Hematopoietic multipotent progenitor cell treated with erythropoietin and hydrocortisone succinate and interleukin-3 and kit ligand, for 6 days (in vitro differentiated cells): ENCODE measurements at places on chromosomes 13 and 19.

DNA sequence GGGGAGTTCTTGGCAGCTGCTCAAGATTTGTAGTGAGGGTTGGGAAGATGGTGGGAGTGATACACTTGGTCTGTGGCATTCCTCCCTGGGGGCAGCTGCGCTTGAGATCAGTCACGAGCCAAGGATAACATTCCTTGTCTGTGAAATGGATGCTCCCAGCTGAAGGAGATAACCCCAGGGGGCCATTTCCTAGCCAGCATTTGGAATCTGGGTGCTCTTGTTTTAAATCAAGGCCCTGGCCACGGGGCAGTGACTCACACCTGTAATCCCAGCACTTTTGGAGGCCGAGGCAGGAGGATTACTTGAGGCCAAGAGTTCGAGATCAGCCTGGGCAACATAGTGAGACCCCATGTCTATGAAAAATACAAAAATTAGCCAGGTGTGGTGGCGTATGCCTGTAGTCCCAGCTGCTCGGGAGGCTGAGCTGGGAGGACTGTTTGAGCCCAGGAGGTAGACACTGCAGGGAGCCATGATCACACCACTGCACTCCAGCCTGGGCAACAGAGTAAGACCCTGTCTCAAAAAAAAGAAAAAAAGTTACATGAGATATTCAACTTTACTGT, 4.6 kb downstream of the PKN1 start:
- no peak for DNase-seq

- peak; percentile 33 for DNase-seq
Observed at GRCh38 chr13:114063545-114064449, 68.6 kb downstream of the RASA3 start.

- no peak for DNase-seq
Observed at GRCh38 chr19:7458675-7459074, 30.2 kb downstream of the PEX11G start.

GRCh38 chr19:4624733-4625362, 14.5 kb upstream of the TNFAIP8L1 start:
- peak; percentile 76 for DNase-seq

- no peak for DNase-seq
Observed at GRCh38 chr19:6078068-6078467, 32.2 kb downstream of the RFX2 start.

- DNase-seq = peak; percentile 68
Observed at GRCh38 chr19:35436477-35437405, 11.3 kb upstream of the FFAR2 start.

GRCh38 chr13:49046519-49046918, 70.8 kb downstream of the FNDC3A start:
- DNase-seq = no peak

- DNase-seq = peak; percentile 91
Observed at GRCh38 chr13:21435687-21436151, 23.4 kb downstream of the ZDHHC20 start.

- DNase-seq = no peak
Observed at GRCh38 chr19:16023146-16023915, 53.0 kb upstream of the TPM4 start.

- peak; percentile 82 for DNase-seq
Observed at GRCh38 chr19:43534816-43535761, 2.1 kb downstream of the ZNF575 start.

- no peak for DNase-seq
Observed at GRCh38 chr13:20190481-20191310, 2.0 kb downstream of the GJB2 start.

- DNase-seq = no peak
Observed at GRCh38 chr13:113091891-113092775, 13.5 kb upstream of the F7 start.

DNA sequence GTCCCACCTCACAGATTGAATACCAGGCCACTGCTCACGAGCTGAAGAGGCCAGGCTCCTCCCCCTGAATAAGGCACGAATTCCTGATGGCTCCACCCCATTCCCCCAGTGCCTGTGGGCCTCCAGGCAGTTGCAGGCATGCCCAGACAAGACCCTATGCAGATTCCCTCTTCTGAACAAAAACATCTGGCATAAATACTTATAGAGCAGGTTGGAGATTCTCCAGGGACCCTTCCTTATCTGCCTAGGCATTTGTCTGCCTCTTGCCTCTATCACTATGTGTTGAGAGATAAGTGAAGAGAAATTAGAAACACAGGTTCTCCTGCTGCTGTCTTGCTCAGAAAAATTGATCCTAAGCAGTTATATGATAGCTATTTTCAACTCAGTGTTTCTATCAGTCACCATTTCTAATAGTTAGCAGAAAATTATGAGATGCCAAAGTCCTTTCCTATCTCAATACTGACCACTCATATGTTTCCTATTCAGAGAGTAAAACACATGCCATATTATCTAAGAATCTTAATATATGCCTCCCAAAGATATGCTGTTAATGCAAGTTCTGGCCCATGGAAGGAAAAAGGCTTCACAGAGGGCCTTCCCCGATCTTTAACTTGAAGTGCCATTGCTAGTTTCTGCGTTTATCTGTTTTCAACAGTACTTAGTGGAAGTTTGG, 364.0 kb downstream of the KCTD12 start:
- DNase-seq = peak; percentile 40
